ENCODE measurements at places on chromosomes 6 and 20. TPM values are rescaled to one million over a fixed set of nuclear protein-coding genes. Genes with fewer than 3 reads are reported as not detected.

Gene FAM229B
- total RNA-seq, result 0.50 TPM

DNA sequence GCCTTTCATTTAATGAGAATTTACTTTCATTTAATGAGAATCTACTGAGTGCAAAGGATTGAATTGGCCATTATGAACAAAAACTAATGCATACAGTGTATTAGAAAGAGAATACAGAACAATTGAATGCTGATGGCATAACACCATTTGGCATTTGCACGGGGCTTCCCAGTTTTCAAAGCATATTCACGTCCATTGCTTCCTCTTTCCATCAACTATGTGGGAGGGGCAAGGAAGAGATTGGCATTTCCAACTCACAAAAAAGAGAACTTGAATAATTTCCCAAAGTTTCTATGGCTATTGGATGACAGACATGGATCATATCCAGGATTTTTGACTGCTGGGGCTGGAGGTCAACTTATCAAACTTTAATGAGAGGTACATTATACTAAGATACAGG lies 23.2 kb upstream of the ARG1 start:
- no peak for DNase-seq

Gene TTLL9
- not detected for total RNA-seq

DNA sequence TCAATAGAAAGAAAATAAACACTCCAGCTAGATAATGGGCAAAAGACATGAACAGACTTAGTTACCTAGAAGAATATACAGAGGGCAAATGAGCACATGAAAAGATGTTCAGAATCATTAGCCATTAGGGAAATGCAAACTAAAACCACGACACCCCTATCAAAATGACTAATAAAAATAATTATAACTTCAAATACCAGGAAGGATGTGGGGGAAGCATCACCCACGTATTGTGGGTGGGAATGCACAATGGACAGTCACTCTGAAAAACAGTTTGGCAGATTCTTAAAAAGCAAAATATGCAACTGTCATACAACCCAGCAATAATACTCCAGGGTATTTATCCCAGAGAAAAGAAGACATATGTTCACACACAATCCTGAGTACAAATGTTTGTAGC lies 92.6 kb downstream of the DLL1 start:
- no peak for DNase-seq

DNA sequence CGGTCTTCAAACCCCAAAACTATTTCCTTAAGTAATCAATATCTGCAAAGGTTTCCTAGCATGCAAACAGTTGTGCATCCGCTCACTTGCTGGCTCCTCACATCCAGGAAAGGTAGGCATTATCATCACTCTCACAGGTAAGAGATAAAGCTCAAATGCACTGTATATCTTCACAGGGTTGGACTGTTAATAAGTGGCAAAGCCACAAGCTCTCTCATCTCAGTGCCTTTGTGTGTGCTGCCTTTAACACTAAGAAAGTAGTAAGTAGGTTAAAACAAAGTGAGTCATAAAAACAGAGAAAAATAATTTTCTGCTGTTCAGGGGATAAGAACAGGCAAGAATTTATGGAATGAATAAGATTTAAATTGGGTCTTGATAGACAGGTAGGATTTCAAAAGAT lies 21.3 kb downstream of the MAN1A1 start:
- no peak for DNase-seq

Gene GJA10
- not detected for total RNA-seq

DNA sequence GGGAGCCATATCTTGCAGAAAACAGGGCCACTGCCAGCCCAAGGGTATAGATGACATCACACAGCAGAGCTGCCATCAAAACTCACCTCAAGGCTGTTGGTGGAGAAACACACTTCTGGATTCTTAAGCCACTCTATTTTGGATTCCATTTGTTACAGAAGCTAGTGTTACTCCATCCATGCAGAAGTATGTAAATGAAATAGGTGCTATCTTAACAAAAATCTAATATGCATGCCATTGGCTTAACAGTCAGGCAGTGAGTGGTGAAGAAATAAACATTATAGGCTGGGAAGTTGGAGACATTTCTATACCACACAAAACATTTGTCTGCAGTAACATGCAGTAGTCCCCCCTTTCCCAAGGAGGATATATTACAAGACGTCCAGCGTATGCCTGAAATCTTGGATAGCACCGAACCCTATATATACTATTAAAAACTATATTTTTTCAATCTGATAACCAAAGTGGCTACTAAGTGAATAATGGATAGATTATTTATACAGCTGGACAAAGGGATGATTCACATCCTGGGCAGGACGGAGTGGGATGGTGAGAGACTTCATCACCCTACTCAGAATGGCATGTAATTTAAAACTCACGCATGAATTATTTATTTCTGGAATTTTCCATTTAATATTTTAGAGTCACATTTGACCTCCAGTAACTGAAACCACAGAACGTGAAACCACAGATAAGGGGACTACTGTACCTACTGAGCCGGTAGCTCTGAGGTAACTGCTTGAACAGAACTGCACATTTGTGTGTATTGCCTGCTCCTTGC lies 160.0 kb upstream of the PLN start:
- DNase-seq, result no peak

DNA sequence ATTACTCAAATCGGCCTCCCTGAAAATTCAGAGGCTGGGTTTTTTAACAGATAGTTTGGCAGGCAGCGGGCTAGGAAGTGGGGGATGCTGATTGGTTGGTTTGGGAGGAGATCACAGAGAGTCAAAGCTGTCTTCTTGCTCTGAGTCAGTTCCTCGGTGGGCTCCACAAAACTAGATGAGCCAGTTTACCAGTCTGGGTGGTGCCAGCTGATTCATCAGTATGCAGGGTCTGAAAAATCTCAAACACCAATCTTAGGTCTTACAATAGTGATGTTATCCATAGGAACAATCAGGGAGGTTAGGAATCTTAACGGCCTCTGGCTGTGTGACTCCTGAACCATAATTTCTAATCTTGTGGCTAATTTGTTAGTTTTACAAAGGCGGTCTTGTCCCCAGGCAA lies 190.7 kb downstream of the C6orf118 start:
- no peak for DNase-seq

DNA sequence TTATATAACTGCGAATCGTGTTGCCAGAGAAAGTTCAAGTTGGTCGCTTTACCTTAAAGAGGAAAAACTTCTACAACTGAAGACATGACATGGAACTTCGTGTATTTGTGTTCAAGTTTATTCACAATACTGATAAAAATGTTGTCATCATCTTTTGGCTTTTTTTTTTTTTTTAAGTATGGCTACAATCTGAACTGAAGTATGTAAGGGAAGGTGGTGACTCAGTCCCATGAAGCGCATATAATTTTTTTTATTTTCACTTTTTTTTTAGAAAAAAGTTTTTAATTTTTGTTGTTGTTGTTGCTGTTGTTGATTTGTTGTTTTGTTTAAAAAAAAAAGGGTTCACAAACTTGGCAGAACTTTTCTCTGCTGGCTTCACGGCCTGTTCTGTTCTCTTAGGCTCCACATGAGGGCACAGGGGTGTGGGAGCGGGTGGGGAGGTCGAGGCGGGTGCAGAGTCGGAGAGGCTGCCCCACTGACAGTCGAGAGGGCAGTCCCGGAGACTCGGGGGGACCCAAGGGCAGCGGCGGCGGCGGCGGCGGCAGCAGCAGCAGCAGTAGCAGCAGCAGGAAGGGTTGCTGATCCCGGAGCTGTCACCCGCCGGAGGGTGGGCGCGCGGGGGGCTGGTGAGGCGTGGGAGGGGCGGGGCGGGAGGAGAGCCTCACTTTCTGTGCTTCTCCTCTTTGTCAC lies 17.0 kb downstream of the TFAP2A start:
- DNase-seq, result no peak

- DNase-seq, result no peak
Observed at GRCh38 chr20:33842346-33842745, 31.2 kb downstream of the CHMP4B start.

Gene SLC17A3
- 1.3 TPM for total RNA-seq

GRCh38 chr6:141140905-141141304 lies 991.8 kb upstream of the GJE1 start:
- no peak for DNase-seq

GRCh38 chr20:50297498-50298376 lies 107.1 kb downstream of the CEBPB start:
- no peak for DNase-seq

Gene ZBTB46
- 0.72 TPM for total RNA-seq

DNA sequence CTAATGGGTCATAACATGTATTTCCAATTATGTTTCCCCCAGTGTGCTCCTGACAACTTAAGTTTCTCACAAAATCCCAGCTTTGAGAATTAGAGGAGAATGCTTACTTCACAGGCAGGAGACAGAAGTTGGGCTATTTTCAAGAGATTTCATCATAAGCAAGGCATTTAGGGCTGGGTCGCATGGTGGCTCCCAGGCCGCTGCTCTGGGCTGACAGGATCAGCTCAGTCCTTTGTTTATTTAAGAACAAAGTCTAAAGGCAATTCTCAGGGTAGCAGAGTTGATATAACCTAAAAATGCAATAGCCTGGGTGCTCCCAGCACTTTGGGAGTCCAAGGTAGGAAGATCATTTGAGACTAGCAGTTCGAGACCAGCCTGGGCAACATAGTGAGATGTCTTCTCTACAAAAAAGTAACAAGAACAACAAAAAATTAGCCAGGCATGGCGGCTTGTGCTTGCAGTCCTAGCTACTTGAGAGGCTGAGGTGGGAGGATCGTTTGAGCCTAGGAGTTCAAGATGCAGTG lies 10.9 kb downstream of the FOXQ1 start:
- no peak for DNase-seq

- DNase-seq, result no peak
Observed at GRCh38 chr6:106886922-106887797, 87.4 kb downstream of the CD24 start.

DNA sequence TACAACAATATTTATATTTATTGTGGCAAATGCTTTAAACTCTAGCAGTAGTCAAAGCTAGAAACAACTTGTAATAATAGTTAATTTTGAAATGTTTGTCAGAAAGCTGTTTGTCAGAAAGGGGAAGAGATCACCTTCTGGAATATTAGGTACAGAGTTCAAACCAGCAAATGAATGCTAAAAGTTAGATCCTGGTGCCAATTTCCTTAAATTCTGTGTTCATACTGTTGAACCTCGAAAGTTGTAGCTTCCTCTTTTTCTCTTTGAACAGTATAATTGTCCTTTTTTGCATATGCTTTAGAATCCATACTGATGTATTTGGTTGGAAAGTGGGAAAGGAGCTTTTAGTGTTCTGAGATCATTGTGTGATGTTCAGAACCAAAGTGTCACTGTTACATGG lies 22.4 kb downstream of the ITCH start:
- DNase-seq, result no peak

GRCh38 chr20:62587757-62588402 lies 54.4 kb upstream of the SLCO4A1 start:
- DNase-seq, result no peak

- DNase-seq, result no peak
Observed at GRCh38 chr6:17959302-17959701, 28.1 kb downstream of the KIF13A start.

- DNase-seq, result no peak
Observed at GRCh38 chr6:168804331-168804730, 363.3 kb downstream of the SMOC2 start.

- DNase-seq, result no peak
Observed at GRCh38 chr20:22382742-22383141, 201.6 kb downstream of the FOXA2 start.

Gene MCHR2
- total RNA-seq, result not detected

DNA sequence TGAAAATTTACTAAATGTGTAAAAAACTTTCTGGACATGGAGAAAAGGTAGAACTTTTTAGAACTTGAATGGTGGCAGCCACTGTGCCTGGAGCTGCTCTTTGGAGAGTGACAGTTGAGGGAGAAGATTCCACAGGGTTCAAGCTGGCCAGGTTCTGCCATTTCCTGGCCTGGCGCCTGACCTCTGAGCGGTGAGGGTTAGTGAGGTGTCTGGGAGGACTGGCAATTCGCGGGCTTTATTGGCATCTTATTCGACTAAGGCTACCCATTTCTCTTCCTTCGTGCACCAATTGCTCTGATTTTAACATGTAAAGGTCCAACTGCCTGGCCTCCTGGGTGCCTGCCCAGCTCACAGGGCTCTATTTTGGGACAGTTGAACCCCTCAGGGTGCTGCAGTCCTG lies 2.4 kb downstream of the SNAI1 start:
- DNase-seq, result no peak

Gene MDFI
- total RNA-seq, result not detected

Gene ECT2L
- total RNA-seq, result not detected

Gene OOEP
- total RNA-seq, result not detected

DNA sequence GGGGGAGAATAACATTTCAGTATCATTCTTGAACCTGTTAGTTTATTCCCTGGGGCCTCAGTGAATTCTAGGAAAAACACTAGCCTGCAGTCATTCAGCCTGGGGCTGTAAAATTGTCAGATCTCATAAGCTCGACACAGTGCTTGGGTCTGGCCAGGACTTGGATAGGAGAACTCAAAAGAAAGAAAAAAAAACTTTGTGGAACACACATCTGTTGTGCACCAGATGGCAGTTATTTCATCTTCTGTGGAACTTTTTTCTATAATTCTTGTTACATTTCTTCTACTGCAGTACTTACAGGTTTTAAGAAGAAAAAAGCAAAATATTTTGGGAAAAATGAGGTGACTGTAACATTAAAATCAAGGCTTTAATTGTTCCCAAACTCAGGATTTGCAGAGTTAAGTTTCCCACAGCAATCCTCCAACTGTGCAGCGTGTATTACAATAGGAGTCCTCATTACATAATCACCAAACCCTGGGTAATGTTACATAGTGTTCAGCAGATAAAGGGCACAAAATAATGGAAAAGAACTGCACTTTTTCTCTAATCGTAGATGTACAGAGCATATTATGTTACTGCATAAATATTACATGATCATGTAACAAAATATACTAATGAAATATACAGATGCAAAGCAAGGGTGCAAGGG lies 531.1 kb upstream of the CITED2 start:
- no peak for DNase-seq

DNA sequence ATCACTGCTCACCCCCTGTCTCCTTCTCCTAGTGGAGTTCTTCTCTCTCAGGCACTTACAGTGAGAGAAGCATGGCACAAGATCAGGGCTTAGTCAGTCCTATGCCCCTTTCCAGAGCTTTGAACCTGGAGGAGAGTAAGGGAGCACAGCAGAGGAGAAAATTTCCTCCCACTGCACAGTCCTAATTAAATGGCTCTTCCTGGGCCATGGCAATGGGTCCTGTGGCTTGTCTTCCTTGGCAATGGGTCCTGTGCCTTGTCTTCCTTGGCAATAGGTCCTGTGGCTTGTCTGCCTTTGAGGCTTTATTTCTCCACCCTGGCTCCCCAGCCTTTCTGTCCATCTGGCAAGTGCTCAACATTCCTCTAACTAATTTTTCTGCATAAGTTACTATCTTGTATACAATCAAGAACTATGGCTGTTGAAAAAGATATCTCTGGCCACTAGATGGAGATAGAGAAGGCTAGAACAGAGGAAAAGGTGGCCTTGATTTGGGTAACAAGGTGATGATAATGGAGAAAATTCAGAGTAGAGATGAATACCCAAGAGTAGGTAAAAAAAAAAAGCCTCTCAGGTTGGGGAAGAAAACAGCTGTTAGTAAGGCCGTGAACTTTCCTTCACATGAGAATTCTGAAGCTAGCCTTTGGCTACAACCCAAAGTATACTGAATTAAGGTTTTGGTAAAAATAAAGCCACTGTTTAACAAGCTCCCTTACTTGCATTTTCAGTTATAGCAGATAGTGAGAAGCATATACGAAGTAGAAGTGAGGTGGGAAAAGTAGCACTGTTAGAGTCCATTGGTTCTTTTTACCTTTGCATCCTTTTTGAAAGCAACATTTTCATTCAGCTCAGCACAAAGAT lies 504.9 kb downstream of the DOK5 start:
- no peak for DNase-seq

- DNase-seq, result no peak
Observed at GRCh38 chr6:168518348-168518745, 77.4 kb downstream of the SMOC2 start.

All from T-helper 17 cell (primary cell).